Thoracic aorta (tissue), 2 donors: ENCODE measurements at places on chromosomes 12 and 14. TPM values are rescaled to one million over a fixed set of nuclear protein-coding genes. Genes with fewer than 3 reads are reported as not detected.

Gene OR11G2
- not detected for total RNA-seq

GRCh38 chr14:62908506-62908905 is 136.8 kb downstream of the KCNH5 start:
- H3K36me3 ChIP-seq: no peaks in the 10 kb centered on the region
- DNase-seq: no peak
- no peak overlapping the region for H3K27ac ChIP-seq
- no peaks in the 10 kb centered on the region for H3K27me3 ChIP-seq

Gene SNRPF
- 9.1 TPM for total RNA-seq

Gene CCDC177
- total RNA-seq: not detected

Gene TMEM132D
- total RNA-seq: not detected

GRCh38 chr12:60398547-60398946 is 802.7 kb downstream of the SLC16A7 start:
- DNase-seq: no peak
- H3K36me3 ChIP-seq: no peaks in the 10 kb centered on the region
- no peaks in the 10 kb centered on the region for H3K4me1 ChIP-seq
- no peak overlapping the region for H3K27ac ChIP-seq
- H3K4me3 ChIP-seq: no peak overlapping the region

Gene EML1
- total RNA-seq: 66.5 TPM

- H3K4me1 ChIP-seq: peaks cover 3% of the 10 kb centered on the region
- H3K27me3 ChIP-seq: no peaks in the 10 kb centered on the region
- H3K27ac ChIP-seq: no peak overlapping the region
- H3K4me3 ChIP-seq: peak overlapping the region; percentile 3
- no peaks in the 10 kb centered on the region for H3K36me3 ChIP-seq
Measured at GRCh38 chr12:47223848-47224213, 144.1 kb upstream of the AMIGO2 start.

- no peaks in the 10 kb centered on the region for H3K27me3 ChIP-seq
- no peak overlapping the region for H3K4me3 ChIP-seq
- H3K4me1 ChIP-seq: no peaks in the 10 kb centered on the region
Measured at GRCh38 chr14:78983126-78983525, 813.0 kb downstream of the NRXN3 start.

DNA sequence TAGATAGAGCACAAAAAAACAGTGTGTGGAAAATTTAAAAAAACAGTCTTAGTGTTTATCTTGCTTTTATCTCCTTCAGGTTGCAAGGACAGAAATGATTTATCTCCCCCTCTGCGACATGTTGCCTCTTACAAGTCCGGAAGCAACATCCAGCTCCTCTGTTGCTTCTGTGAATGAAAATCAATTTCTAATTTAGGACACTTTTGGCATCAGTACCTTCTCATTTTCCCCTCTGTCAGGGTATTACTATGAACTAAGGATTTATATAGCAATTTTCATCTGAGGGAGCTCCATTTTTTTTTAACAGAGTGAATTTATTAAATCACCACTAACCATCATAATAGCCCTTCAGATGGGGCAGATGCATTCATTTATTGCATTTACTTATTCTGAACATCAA is 116.6 kb upstream of the PLXNC1 start:
- DNase-seq: no peak
- H3K36me3 ChIP-seq: no peaks in the 10 kb centered on the region
- no peak overlapping the region for H3K4me3 ChIP-seq
- peaks cover 11% of the 10 kb centered on the region for H3K4me1 ChIP-seq
- peak overlapping the region; percentile 38 for H3K27ac ChIP-seq

DNA sequence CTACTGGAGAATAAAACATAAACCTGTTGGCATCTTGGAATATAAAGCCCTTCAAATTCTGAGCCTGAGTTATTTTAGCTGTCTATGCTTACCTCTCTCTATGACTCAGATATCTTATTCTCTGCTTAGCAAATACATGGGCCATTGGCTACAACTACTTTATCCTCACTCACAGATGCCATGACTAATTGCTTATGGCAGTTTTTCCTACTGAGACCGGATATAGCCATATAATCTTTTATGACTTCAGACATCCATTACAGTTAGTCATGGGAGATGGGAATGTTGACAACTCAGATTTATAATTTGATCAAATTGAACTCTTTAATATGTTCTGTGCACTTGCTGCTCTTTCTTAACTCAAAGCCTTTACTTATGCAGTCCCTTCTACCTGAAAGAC is 502.4 kb upstream of the ATP2B1 start:
- H3K27me3 ChIP-seq: no peaks in the 10 kb centered on the region
- H3K4me3 ChIP-seq: no peak overlapping the region
- no peaks in the 10 kb centered on the region for H3K4me1 ChIP-seq
- H3K36me3 ChIP-seq: no peaks in the 10 kb centered on the region
- no peak for DNase-seq
- H3K27ac ChIP-seq: no peak overlapping the region

Gene P2RX2
- total RNA-seq: not detected

Gene PTHLH
- 8.1 TPM for total RNA-seq

DNA sequence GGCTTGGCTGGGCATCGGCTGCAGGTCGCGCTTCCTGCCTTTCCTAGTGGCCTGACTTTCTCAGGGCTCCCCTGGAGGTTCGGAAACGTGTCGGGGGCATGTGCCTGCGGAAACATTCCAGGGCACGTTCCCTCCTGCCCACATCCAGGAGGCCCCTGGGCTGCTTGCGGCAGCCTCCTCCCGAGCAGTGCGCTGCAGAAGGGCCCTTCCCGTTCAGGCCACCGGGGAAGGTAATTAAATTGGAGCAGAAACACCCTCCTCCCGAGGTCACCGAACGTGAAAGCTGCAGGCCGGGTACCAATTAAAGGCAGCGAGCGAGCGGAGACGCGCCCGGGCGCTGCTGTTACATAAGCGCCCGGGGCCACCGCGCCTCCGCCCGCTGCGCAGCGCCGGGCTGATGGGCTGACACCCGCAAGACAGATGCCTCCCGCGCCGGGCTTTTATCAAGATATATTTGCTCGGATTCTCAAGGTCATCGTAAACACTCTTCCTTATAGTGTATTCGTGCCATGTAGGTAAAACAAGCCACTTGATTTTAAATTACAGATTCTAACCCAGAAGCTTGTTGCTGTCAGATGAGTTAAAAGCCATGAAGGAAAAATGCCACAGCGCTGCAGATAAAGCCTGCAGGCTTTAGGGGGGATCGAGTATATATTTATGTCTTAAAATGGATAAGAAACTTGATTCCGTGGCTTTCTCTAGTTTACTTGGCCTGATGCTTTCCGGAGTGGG is 31.4 kb downstream of the SSPN start:
- no peaks in the 10 kb centered on the region for H3K36me3 ChIP-seq
- H3K4me3 ChIP-seq: peak overlapping the region; percentile 77
- no peaks in the 10 kb centered on the region for H3K27me3 ChIP-seq

Gene DDX23
- total RNA-seq: 53.7 TPM

Gene LRP1-AS
- not detected for total RNA-seq

Gene SLC24A4
- 4.4 TPM for total RNA-seq

Gene KLRG1
- 3.0 TPM for total RNA-seq

GRCh38 chr12:92601680-92602079 is 101.1 kb upstream of the PLEKHG7 start:
- no peaks in the 10 kb centered on the region for H3K27me3 ChIP-seq
- H3K36me3 ChIP-seq: no peaks in the 10 kb centered on the region
- H3K4me3 ChIP-seq: no peak overlapping the region
- DNase-seq: no peak
- no peak overlapping the region for H3K27ac ChIP-seq

Gene C12orf50
- total RNA-seq: not detected

- H3K27me3 ChIP-seq: no peaks in the 10 kb centered on the region
- H3K36me3 ChIP-seq: no peaks in the 10 kb centered on the region
- H3K4me3 ChIP-seq: no peak overlapping the region
- DNase-seq: no peak
- H3K27ac ChIP-seq: no peak overlapping the region
- H3K4me1 ChIP-seq: no peaks in the 10 kb centered on the region
Measured at GRCh38 chr14:63343878-63344277, 25.1 kb upstream of the GPHB5 start.

GRCh38 chr14:94392510-94392935 is 4.1 kb upstream of the SERPINA1 start:
- no peaks in the 10 kb centered on the region for H3K36me3 ChIP-seq
- H3K27ac ChIP-seq: no peak overlapping the region
- no peaks in the 10 kb centered on the region for H3K27me3 ChIP-seq
- H3K4me1 ChIP-seq: no peaks in the 10 kb centered on the region

Gene EMP1
- 295 TPM for total RNA-seq

- no peak overlapping the region for H3K4me3 ChIP-seq
- no peaks in the 10 kb centered on the region for H3K4me1 ChIP-seq
- H3K36me3 ChIP-seq: no peaks in the 10 kb centered on the region
Measured at GRCh38 chr12:25208554-25208953, 13.5 kb downstream of the ETFRF1 start.

DNA sequence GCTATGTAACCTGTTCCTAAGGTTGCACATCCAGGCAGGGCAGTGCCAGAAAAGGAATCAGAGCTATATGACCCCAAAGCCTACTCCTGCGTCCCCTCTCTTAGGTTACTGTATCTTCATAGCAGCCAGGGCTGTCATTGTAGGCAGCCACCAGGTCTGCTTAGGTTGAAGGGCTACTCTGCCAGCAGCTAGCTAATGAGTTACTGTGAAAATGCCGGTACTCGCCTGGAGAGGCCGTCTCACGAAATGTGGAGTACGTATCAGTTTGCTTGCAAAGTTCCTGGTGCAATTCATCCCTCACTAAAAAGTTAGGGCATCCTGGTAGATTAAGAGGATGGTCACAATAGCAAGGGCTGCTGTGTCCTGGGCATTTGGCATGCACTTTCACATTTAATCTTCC is 50.9 kb downstream of the RPH3A start:
- no peak overlapping the region for H3K27ac ChIP-seq
- H3K4me1 ChIP-seq: no peaks in the 10 kb centered on the region
- H3K4me3 ChIP-seq: no peak overlapping the region
- no peak for DNase-seq

DNA sequence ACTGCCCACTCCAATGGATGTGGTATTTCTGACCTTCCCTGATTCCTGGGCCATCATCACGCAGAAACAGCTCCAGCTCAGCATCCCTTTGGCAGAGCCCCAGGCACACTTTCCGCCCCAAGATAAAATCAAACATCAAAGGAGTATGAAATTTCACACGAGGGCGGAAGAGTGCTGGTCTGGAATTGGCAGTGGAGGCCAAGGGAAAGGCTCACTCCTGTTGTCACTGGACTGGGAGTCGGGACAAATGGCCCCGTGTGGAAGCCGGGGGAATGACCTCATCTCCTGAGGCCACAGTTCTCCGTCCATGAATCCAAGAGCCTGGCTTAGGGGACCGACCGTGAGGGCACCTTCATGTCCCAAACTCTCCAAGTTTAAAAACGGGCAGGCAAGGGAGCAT is 40.9 kb downstream of the FZD10 start:
- H3K27me3 ChIP-seq: no peaks in the 10 kb centered on the region
- H3K4me1 ChIP-seq: no peaks in the 10 kb centered on the region
- no peak for DNase-seq
- H3K27ac ChIP-seq: no peak overlapping the region

DNA sequence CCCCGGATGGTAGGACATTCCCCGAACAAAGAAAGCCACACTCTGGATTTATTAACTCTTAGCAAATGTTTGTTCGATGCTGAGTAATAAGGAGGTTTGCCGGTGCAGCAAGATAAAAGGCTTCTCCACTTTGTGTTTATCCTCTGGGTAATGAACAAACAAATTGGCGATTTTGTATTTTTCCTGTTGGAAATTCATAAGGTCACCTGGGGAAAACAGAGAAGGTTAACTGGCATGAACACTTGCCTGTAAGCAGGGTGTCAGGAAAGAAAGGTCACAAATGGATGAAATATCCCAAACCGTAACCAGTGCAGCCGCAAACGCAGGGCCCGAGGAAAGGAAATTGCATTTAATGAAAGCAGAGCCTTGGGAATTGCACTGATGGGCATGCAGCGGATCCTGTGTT is 132.8 kb downstream of the RMST start:
- H3K4me3 ChIP-seq: no peak overlapping the region
- no peak for DNase-seq
- no peaks in the 10 kb centered on the region for H3K4me1 ChIP-seq
- no peak overlapping the region for H3K27ac ChIP-seq
- no peaks in the 10 kb centered on the region for H3K27me3 ChIP-seq

DNA sequence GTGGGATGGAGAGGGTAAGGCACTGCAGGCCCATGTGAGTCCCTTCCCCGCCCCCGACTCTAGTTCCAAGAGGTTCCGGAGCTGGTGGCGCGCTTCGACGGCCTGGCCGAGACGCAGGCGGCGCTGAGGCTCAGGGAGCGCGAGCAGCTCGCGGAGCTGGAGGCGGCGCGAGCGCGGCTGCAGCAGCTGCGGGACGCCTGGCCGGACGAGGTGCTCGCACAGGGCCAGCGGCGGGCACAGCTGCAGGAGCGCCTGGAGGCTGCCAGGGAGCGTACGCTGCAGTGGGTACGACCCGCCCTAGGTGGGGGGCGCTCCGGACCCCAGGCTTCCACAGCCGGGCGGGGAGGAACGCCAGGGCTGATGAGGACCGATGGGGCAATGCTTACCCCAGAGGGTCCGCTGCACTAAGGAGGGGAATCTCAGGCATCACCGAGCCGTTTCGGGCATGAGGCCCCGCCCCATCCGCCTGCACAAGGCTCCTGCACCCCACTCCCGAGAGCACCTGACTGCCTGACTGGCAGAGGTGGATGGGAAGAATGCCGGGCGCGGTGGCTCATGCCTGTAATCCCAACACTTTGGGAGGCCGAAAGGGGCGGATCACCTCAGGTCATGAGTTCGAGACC is 4.9 kb downstream of the CFAP73 start:
- no peak for DNase-seq
- H3K4me3 ChIP-seq: peak overlapping the region; percentile 26
- peaks cover 28% of the 10 kb centered on the region for H3K4me1 ChIP-seq
- peaks cover 16% of the 10 kb centered on the region for H3K36me3 ChIP-seq
- no peaks in the 10 kb centered on the region for H3K27me3 ChIP-seq

GRCh38 chr14:72856530-72857266 is 37.2 kb downstream of the DPF3 start:
- H3K36me3 ChIP-seq: no peaks in the 10 kb centered on the region
- no peak for DNase-seq
- H3K27ac ChIP-seq: no peak overlapping the region
- no peak overlapping the region for H3K4me3 ChIP-seq
- H3K4me1 ChIP-seq: no peaks in the 10 kb centered on the region
- no peaks in the 10 kb centered on the region for H3K27me3 ChIP-seq

DNA sequence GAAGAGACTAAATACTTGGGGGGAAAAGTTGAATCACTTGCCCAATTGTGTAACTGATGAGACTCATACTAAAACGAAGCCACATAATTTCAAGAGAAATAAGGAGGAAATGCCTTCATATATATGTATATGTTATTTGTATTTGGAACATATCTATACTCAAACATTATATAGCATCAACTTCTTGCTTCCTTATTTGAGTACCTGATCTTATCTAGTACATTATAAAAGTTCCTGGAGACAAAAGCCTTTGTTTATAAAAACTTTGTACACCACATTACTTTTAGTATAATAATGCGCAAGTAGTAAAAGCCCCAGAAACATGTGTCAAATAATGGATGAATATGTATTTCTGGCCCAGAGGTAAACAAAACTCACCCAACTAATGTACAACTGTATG is 92.0 kb downstream of the SLC2A13 start:
- H3K27ac ChIP-seq: no peak overlapping the region
- no peak overlapping the region for H3K4me3 ChIP-seq
- no peak for DNase-seq
- H3K4me1 ChIP-seq: no peaks in the 10 kb centered on the region
